Mucosa of gallbladder (tissue), 1 donor: ENCODE measurements at places on chromosomes 13 and 19. TPM values are rescaled to one million over a fixed set of nuclear protein-coding genes. Genes with fewer than 3 reads are reported as not detected.

The ZNF626 gene
- total RNA-seq, result 21.8 TPM

DNA sequence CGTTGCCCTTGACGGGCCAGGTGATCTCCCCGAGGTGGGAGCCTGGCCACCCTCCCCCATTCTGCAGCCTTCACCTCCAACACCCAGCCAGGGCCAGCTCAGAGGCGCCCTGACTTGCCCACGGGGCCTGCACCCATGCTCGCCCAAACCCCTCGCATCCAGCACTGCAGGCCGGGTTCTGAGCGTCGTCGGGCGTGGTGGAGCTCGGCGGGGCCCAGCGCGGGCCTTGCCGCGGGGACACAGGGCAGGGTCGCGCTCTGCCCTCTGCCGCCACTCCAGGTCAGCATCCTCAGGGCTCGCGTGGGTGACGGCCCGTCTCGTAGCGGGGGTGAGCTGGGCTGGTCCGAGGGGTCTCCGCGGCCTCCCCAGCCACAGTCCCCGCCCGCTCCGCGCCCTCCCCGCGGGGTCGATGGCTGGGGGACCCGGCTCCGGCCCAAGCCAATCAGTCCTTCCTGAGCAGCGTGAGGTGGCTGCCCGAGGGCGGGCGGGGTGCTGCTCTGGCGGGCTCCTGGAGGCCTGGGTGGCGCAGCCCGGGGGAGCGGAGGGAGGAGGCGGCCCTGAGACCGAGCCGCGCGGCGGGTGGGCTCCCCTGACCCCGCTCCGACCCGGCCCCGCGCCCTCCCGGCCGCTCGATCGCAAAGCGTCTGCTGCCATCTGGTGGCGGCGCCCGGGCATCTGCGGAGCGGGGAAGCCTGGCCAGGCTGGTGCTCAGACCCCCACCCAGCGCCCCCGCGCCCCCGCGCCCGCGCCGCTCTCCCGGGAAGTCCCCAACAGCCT lies 61.4 kb downstream of the CCNE1 start:
- DNase-seq, result peak; percentile 21

- no peak for DNase-seq
Observed at GRCh38 chr13:65985612-65986011, 1244.5 kb downstream of the PCDH9 start.

The HPN gene
- 21.4 TPM for total RNA-seq

GRCh38 chr19:47650700-47651099 lies 41.8 kb downstream of the BICRA start:
- DNase-seq, result no peak
